ENCODE measurements at places on chromosomes 11 and 22. TPM values are rescaled to one million over a fixed set of nuclear protein-coding genes. Genes with fewer than 3 reads are reported as not detected.

GRCh38 chr22:42509548-42509947 is 10.0 kb downstream of the RRP7A start:
- DNase-seq, result no peak

DNA sequence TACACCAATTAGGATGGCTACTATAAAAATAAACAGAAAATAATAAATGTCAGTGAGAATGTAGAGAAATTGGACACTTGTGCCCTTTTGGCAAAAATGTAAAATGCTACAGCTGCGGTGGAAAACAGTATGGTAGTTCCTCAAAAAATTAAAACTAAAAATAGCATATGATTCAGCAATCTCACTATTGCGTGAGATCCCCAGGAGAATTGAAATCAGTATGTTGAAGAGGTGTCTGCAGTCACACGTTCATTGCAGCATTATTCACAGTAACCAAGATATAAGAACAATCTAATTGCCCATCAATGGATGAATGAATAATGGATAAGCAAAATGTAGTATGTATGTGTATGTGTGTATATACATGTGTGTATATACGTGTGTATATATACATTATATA is 6.8 kb downstream of the OR52N2 start:
- DNase-seq, result no peak

GRCh38 chr11:69492201-69492991 is 10.9 kb downstream of the LINC01488 start:
- DNase-seq, result no peak

- no peak for DNase-seq
These were observed at the start of gene FIBIN for GRCh38 chr11:26993965-26994457. Gene FIBIN, plus strand, starts transcription at chr11:26994112. Its CDS starts 415 bp downstream, at chr11:26994527.

DNA sequence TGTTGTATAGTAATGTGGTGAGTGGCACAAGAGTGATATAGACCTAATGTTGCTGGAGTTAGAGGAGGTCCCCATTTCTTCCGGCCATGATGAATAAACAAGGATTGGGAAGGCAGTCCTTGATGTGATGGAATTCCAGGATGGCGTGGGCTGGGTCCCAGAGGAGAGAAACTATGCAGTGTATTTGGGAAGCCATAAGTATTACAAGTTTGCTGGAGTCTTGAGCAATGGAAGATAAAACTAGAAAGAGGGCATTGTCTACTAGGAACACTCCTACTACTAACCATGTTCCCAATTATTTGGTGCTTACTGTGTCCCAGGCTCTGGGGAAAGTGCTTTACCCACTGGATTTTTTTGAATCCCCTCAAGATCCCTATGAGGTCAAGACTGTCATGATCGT is 20.0 kb downstream of the LDLRAD3 start:
- no peak for DNase-seq

The MMP11 gene
- total RNA-seq, result 41.9 TPM

The P4HA3 gene
- total RNA-seq, result 1.7 TPM

The OVCH2 gene
- not detected for total RNA-seq

The BEST1 gene
- 1.0 TPM for total RNA-seq
